ENCODE measurements at places on chromosomes 12 and 14. TPM values are rescaled to one million over a fixed set of nuclear protein-coding genes. Genes with fewer than 3 reads are reported as not detected.

SMARCD1 gene
- total RNA-seq = 33.0 TPM

NGB gene
- not detected for total RNA-seq

CDKN1B gene
- total RNA-seq = 67.7 TPM

VRTN gene
- total RNA-seq = 1.2 TPM

MSRB3 gene
- 192 TPM for total RNA-seq

MGST1 gene
- 9.6 TPM for total RNA-seq

TMEM52B gene
- 0.48 TPM for total RNA-seq

GRCh38 chr12:92369056-92369455, 223.4 kb upstream of the BTG1 start:
- no peak for DNase-seq

DNA sequence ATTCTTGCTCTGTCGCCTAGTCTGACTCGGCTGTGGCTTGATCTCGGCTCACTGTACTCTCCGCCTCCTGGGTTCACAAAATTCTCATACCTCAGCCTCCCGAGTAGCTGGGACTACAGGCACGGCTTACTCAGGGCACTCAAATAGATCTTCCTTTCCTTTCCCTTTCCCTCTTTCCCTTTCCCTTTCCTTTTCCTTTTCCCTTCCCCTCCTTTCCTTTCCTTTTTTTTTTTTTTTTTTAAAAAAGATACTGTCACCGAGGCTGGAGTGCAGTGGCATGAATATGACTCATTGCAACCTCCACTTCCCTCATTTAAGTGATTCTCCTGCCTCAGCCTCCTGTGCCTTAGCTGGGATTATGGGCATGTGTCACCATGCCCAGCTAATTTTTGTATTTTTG, 86.0 kb downstream of the AEBP2 start:
- no peak for DNase-seq

GRCh38 chr12:51972849-51973273, 21.4 kb downstream of the ACVR1B start:
- peak; percentile 65 for DNase-seq

DNA sequence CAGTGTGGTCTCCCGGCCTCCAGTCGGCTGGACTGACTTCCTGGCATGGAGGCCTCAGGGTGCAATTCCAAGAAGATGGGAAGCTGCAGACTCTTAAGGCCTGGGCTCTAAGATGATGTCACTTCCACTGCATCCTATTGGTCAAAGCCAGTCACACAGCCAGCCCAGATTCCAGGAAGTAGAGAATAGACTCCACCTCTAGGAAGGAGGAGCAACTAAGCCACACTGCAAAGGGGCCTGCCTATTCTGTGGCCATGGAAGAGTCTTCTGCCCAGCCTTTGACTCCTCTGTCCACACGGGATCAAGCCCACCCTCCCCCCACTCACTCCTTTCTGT, 103.9 kb upstream of the RFLNA start:
- DNase-seq = no peak

DNA sequence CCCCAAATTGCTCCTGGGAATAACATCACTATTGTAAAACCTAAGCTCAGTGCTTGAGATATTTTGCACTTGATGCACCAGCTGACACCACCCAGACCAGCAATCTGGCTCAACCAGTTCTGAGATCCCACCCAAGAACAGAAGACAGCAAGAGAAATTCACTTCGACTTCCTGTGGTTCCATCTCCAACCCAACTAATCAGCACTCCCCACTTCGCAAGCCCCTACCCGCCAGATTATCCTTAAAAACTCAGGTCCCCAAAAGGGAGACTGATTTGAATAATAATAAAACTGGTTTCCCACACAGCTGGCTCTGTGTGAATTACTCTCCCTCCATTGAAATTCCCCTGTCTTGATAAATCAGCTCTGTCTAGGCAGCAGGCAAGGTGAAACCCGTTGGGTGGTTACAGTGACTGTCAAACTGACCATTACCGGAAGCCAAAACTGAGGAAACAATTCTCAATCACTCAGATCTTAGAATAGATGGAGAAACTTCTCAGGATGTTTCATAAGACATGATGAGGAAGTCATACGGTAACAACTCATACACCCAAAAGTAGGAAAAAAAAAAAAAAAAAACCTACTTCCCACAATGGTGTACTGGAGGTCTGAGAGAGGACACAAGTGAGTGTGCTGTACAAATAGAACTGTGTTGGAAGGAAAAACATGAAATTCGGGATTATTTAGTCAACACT, 92.4 kb downstream of the TMTC1 start:
- peak; percentile 13 for DNase-seq

- DNase-seq = no peak
Observed at GRCh38 chr12:93825931-93826555, 148.9 kb downstream of the CRADD start.

- no peak for DNase-seq
Observed at GRCh38 chr12:77629141-77629540, 201.6 kb upstream of the NAV3 start.

DNA sequence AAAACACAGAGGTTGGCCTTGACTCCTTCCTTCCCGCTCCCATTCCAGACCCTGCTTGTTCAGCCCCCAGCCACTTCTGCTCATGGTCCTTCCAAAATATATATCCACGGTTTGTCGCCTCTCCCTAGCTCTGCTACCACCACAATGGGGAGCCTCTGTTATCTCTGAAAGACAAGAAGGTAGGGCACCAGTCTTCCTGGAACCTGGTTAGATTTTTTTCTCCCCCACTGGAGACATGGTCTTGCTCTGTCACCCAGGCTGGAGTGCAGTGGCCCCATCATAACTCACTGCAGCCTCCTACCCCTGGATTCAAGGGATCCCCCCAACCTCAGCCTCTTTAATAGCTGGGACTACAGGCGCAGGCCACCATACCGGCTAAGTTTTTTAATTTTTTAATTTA, 95.7 kb downstream of the PTPN11 start:
- no peak for DNase-seq

DNA sequence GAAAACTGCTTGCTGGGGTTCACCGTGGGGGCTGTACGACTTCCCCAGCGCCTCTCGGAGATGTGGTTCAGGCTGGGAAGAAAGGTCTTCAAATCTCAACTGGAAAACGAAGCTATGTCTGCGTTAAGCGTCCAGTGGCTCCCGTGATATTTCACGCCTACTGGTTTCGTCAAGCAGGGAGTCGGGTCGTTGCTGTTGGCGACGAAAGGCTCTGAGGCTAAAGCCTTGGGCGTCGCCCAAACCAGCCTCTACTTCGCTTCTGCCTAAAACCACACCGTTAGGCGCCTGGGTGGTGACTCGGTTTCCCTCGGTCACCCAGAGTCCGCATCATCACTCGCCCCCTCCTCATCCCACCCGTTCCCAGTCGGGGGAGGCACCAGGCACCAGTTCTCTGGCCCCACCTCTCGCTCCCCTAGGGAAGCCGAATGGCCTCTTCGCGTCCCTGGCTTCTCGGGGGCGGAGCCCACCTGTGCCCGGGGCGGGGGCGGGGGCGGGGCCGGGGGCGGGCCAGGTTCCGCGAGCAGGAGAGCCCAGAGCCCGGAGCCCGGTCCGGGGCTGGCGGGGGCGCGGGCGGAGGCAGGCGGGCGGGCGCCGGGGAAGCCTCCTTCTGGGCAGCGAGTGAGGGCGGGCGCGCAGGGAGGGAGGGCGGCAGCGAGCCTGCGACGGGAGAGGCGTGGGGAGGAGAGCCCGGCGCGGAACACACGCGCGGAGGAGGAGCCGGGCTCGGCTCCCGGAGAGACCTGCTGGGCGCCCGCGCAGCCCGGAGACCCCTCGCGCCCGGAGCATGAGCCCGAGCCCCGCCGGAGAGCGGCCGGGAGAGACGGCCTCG, at the start of gene B4GALNT3:
TSS of gene B4GALNT3 (plus strand) at position 510 of the 829 bp plus-strand sequence. CDS start 438 bp downstream, outside the sequence.
- peak; percentile 29 for DNase-seq

GRCh38 chr12:47686645-47687240, 19.1 kb downstream of the RPAP3 start:
- DNase-seq = peak; percentile 61

DNA sequence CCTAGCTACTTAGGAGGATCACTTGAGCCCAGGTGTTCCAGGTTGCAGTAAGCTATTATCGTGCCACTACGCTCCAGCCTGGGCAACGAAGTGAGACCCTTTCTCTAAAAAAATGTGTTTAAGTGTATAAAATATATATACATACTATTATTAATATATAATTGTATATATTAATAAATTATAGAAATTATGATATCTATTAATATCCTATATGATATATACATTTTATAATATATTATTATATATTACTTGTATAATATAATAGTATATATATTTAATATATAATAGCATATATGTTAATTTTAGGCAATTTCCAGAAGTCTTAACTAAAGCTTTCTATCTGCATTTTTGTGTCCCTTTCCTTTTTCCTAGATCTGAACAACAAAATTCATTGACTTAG, 12.3 kb downstream of the ALDH1L2 start:
- no peak for DNase-seq

DNA sequence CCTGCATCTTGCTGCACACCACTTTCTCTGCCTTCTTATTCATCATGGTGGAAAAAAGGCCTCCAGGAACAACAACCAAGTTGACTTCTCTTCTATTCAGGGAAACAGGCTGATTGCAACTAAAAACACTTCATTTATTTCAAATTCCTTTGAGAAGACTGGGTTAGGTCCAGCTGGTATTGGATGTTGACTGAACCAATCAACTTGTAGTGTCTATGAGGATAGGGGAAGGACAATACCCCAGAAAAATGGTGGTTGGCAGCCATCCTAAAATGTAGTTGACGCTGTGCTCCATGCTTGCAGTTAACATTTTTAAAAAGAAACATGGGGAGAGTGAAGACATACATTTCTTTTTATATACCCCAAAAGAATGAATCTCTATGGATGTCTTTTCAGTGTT, 34.4 kb upstream of the CRADD start:
- no peak for DNase-seq

DNA sequence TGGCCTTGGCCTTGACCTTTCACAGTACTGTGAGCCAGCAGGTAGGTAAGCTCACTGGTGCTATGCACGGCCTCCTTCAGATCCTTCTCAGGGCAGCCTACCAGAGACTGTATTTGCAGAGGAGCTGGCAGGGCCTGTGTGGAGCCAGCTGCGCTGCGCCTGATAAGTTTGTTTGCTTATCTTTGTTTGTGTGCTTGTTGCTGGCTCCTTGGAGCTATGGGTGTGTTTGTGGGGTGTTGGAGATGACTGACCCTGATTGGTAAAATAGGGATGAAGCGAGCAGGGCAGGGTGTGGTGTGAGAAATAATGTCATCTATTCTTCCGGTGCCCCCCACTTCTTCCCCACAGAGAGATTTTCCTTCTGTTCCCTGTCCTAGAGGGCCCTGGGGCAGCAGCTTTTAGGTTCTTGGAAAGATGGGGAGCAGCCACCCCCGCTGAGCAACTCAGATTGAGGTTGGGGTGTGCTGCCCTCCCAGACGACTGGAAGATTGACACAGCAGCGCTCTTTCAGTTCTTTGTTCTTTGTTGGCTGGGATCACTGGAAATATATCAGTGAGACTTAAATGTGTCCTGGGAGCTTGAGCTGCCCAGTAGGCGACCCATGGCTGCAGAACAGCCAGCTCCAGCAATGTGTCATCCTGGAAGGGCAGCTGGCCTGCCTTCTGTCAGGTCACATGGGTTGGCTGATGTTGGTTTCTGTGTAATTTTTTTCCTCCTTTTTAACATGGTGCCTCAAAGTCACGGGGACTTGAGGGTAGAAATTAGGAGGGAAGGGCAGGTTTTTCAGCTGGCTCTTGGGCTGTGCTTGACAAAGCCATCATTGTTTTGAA, 19.6 kb downstream of the MLXIP start:
- DNase-seq = peak; percentile 72

DNA sequence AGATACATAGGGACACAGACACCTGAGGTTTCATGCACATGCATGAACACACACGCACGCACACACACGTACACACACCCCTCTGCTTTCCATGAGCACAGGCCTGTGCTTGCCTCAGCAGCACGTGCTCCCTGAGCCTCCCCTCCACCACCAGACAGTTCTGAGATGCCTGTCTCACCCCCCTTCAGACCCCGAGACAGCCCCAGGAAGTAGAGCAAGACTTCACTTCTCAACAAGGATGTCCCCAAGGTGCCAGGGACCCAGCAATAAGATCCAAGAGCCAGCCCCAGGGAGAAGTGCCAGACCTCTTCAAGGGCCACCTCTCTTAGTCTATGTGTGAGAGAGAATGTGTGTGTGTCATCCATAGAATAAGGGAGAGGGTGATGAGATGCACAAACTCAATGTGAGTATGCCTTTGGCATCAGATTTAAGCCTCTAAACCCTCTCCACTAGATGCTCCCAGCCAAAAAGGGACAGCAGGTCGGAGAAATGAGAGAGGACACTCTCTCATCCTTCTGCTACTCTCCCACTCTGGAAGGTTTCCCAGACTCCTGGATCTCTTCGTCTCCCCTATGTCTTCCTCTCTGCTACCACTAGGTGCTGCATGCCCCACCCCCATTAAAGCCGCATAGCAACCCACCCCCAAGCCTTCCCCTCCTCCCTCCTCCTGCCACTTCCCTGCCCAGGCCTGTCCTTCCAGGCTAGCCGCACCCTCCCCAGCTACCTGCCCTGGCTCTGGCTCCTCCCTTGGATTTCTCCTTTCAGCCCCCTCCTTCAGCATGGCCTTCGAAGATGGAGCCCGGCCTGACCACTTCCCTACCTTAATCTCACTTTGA, 7.7 kb downstream of the RARG start:
- peak; percentile 72 for DNase-seq

DNA sequence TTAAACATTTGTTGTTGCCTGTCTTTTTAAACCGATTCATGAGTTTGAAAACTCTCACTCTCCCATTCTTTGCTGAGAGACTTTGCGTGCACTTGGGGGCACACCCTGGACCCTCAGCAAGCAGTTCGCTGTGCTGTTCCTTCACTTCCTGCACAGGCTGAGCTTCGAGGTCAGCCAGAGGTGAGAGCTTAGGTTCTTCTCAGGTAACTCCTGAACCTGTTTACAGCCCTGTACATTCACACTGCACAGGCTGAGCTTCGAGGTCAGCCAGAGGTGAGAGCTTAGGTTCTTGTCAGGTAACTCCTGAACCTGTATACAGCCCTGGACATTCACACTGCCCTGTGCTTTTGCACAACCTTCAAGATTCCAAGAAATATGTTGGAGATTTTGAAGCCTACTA, 9.8 kb upstream of the CLECL1 start:
- DNase-seq = no peak

- DNase-seq = no peak
Observed at GRCh38 chr12:5258926-5259325, 173.0 kb upstream of the NTF3 start.

Measured in umbilical cord (tissue), 2 donors.